Stimulated activated CD4-positive, alpha-beta T cell treated with anti-CD3 and anti-CD28 coated beads, Interleukin-12 subunit alpha, Interleukin-12 subunit beta, amount 100 ng/mL, for 24 hours (primary cell): ENCODE measurements at places on chromosomes 3 and 15.

GRCh38 chr3:20503394-20504082 is 317.5 kb upstream of the SGO1 start:
- DNase-seq, result no peak

GRCh38 chr3:119639494-119640350 is 20.7 kb downstream of the POPDC2 start:
- DNase-seq, result no peak

DNA sequence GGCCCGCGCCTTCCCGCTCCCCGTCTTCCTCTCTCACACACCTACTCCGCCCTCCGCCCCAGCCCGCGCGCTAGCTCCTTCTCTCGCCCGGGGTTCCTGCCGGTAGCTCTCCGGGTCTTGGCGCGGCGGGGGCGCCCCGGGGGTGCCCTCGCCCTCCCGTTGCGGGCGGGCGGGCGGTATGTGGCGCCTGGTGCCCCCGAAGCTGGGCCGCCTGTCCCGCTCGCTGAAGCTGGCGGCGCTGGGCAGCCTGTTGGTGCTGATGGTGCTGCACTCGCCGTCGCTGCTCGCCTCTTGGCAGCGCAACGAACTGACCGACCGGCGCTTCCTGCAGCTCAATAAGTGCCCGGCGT is 507 bp downstream of the DIPK2A start:
- no peak for DNase-seq

DNA sequence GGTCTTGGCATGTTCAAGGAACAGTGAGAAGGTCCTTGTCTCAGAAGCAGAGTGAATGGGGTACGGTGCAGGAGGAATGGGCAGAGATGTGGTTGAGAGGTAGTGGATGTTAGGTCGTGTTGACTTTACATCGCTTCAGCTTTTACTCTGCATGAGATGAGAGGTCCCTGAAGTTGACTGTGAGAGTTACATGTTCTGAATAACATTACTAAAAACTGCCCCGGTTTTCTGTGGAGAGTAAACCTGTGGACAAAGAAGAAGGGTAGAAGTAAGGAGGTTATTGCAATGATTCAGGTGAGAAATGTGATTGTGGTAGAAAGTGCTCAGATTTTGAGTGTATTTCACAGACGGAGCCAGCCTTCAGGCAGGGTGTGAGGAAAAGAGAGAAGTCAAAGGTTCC is 105.6 kb downstream of the ARNT2 start:
- DNase-seq, result no peak

- no peak for DNase-seq
Observed at GRCh38 chr3:151106311-151106710, 20.8 kb downstream of the MED12L start.

DNA sequence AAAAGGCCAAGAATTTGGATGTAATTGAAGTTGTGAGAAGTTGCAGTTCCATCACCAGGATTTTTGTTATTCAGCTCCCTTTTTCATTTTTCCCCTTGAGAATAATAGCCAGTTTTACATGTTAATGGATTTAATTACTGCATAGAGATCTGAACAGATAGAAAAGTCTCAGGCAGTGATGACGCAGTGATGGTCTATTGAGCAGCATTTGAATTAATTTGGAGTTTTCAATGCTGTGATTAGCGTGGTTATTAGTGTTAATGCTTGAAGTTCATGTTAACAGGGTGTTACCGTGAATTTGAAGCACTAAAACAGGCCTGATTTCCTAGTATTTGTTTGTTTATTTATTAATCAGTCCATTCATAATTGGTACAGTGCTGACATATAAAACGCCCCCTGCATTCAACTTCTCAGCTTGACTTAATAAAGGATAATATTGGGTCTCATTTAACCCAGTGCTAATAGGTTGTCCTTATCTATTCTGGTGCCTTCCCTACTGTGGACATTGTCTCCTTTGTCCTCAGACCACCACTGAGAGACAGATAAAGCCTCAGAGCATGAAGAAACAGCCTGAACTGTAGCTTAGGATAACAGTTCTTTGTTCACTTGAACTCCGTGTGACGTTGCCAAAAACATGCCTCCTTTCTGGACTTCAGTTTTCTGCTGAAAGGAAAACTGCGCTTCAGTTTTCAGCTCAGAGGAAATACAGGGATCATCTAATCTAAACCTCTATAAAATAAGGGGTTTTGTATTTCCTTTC is 82.4 kb downstream of the RTP4 start:
- no peak for DNase-seq

DNA sequence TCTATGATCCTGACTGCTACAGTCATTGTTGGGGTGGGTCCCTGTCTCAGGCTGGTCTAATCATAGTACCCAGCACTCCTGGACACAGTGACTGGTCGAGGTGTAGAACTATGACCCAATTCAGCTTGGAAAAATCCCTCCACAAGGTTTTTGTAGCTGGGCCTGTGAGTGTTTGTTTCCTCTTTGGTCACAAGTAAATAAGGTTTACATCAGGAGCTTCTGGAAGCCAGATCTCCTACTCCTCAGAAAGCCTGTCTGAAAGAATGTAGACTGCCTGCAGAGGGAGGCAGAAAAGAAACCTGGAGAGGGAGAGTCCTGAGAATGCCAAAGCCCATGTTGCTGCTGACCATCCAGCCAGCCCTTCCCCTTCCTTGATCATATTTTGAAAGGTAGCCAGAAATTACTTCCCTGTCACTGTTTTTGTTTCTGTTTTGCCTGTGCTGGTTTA is 123.2 kb downstream of the RAP2B start:
- DNase-seq, result no peak

- DNase-seq, result no peak
Observed at GRCh38 chr3:114624571-114625181, 330.8 kb downstream of the TIGIT start.

DNA sequence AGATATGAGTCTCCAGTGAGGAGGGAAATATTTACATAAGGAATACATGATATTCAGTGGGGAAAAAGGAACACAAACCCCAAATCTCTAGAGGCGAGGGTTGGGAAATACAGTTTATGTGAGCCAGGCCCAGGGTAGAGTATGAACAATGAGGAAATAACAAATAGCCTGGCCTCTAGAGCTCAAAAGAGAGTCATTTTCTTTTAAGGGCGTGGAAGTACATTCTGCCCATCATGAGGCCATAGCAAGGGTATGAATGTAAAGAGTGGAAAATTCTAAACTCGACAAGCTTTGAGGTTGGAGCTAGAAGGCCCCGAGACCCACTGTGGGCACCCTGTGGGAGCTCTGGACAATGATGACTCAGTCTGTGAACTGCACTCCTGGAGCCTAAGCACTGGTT is 27.8 kb upstream of the IGF2BP2 start:
- no peak for DNase-seq

DNA sequence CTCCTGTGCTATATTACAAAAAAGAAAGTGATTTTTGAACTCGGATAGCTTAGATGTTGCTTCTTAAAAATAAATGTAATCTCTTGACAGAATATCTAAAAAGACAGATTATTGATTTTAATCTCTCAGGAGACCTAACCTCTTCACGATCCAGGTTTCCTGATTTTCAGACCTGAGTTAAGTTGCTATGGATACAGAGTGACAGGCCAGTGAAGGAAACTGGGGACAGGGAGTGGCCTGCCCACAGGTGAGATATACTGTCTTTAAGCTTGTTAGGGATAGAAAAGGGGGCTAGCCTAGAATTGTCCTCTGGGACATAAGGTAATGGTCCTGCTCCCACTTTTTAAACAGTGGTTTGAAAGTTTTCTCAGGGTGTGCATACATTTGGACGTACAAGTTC is 73.2 kb downstream of the CCNL1 start:
- no peak for DNase-seq

- DNase-seq, result no peak
Observed at GRCh38 chr3:73365756-73366397, 258.9 kb downstream of the PDZRN3 start.
